ENCODE measurements at places on chromosomes 5 and 9.

- DNase-seq: no peak
These were observed 34.3 kb downstream of the KCNIP1 start for GRCh38 chr5:170538096-170538465.

DNA sequence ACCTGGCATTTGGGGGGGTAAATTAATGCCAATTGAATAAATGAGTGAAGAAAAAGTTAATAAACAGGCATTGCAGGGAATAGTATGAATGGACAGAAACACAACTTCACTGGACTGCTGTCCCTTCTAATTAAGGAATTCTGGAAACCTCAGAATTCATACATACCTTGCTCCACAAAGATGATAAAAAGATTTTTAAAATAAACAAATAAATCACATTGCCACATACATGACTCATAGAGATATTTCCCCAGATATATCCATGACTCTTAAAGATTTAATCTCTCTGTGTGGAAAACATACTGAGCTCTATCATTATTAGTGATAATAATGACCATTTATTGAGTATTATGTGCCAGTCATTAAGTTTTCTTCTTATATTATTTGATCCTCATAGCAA, 469.0 kb upstream of the MEF2C start:
- no peak for DNase-seq

- no peak for DNase-seq
These were observed 118.3 kb downstream of the SLC1A3 start for GRCh38 chr5:36724467-36725332.

GRCh38 chr5:2164586-2164985, 281.9 kb upstream of the IRX4 start:
- DNase-seq: no peak

- no peak for DNase-seq
These were observed 16.8 kb upstream of the NSD1 start for GRCh38 chr5:177116631-177117373.

- no peak for DNase-seq
These were observed 364.2 kb downstream of the OSTF1 start for GRCh38 chr9:75452512-75452911.

GRCh38 chr9:19223724-19224123, 6.8 kb upstream of the DENND4C start:
- no peak for DNase-seq

GRCh38 chr5:6587171-6587570, 45.7 kb downstream of the NSUN2 start:
- no peak for DNase-seq

GRCh38 chr5:56973473-56973872, 21.6 kb upstream of the MIER3 start:
- DNase-seq: no peak

DNA sequence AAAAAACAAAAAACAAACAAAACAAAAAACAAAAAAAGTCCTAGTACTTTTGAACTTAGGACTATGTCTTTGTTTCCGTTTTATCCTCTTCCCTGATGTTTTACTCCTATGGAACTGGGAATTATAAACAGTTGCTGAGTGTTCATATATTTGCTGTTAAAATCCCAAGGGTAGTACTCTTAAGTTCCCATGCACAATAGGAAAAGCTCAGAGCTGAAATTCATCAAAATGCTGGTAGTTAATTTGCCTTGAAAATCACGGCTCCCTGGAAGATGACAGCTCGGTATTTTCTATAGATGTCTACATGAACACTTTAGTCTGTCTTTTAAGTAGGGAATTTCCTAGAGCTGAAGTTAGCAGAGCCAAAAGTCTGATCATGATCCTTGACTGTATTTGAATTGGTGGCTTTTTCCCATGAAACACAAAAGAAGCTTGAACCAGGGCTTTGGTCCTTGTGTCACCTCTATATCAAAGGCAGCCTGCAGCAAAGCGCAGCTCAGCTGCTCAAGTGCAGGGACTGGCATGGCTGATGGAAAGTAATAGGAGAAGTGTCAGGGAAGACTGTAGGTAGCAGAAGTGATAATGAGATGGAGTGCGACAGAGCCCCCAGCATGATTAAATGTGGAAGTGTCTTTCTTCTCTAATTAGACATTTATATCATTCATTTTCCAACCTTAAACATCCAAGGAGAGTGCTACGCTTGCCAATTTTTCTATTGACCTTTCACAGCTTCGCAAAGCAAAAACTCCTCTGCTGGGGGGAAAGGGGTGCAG, 310.9 kb downstream of the TRIM36 start:
- no peak for DNase-seq

DNA sequence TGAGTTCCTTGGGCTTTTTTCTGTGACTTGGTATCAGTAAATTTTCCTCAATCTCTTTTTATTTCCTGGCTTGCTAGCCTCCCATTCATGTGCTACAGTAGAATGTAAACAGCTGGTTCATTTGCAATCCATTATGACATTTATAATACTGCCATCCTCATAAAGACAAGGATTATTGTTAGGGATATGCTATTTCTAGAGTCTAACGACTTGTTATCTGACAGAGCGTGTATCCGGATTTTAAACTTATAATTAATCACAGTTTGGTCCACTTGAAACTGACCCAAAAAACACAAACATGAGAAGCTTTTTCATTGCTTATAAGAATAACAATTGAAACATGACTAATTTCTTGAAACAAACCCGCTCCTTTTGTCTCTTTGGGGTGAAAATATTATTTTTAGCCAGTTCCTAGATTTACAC, 585.8 kb downstream of the TLE4 start:
- no peak for DNase-seq

DNA sequence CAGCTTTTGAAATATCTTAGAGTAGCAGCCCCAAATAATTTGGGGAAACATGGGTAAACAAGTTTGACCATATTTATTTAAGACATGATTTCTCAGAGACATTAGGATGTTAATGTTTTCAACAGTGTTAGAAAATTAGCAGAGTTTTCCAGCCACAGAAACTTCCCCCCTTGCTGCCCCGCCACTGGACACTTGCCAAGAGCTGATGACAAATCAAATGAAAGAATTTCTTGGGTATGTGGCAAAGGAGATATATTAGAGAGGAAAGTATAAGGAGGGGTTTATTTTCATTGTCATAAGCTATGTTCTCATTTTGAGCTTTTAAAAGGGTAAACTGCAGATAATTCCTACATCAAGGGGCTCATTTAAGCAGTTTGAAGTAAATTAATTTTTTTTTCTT, 15.9 kb downstream of the GABRA1 start:
- no peak for DNase-seq

- no peak for DNase-seq
These were observed 97.6 kb downstream of the RAB3C start for GRCh38 chr5:58680503-58680902.

DNA sequence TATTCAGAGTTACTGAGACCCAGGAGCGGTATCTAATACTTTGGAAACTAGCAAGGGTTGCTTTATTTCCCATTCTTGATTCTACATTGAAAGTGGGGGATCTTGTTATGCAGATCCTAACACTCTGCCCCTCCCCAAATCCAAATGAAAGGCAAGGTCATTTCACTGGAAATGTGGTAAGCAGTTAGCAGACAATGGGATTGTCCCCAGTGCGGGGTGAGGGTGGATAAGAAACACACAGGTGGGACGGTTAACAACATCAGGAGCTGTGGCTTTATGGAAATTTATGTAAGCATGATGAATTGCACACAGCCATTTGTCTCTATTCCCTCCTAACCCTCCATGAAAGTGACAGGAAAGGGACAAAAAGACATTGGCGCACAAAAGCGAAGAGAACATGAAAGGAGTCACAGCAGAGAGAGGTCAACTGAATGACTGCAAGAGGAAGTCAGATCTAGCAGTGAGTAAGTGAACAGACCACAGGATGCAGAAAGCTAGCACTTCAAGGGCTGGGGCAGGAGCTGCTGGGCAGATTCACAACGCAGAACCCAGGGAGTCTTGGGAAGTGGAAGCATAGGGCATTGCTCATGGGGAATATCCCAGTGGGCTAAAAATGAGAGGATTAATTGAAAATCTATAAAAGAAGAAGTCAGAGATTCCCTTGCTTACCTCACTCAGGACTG, 184.4 kb downstream of the HSD17B3 start:
- no peak for DNase-seq

DNA sequence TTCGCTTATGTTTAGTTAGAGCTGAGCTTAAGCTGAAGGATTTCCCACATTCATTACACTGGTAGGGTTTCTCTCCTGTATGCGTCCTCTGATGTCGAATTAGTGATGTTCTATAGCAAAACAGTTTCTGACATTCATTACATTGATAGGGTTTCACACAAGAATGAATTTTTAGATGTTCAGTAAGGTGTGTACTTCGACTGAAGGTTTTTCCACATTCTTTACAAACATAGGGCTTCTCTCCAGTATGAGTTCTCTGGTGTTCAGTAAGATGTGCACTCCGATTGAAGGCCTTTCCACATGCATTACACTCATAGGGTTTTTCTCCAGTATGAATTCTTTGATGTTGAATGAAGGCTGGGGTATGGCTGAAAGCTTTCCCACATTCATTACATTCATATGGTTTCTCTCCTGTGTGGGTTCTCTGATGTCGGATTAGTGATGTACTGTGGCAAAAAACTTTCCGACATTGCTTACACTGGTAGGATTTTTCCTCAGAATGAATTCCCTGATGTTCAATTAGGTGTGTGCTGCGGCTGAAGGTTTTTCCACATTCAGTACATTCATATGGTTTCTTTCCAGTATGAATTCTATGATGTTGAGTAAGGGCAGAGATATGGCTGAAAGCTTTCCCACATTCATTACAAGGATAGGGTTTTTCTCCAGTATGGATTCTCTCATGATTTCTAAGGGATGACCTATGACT, 14.6 kb downstream of the ZNF883 start:
- no peak for DNase-seq

- DNase-seq: no peak
These were observed 64.6 kb downstream of the FOXB2 start for GRCh38 chr9:77084094-77084493.

GRCh38 chr9:99253772-99254431, 31.8 kb downstream of the SEC61B start:
- no peak for DNase-seq

GRCh38 chr5:175836737-175837136, 34.6 kb upstream of the CPLX2 start:
- no peak for DNase-seq

- DNase-seq: no peak
These were observed 356.1 kb downstream of the NTRK2 start for GRCh38 chr9:85025638-85026037.

DNA sequence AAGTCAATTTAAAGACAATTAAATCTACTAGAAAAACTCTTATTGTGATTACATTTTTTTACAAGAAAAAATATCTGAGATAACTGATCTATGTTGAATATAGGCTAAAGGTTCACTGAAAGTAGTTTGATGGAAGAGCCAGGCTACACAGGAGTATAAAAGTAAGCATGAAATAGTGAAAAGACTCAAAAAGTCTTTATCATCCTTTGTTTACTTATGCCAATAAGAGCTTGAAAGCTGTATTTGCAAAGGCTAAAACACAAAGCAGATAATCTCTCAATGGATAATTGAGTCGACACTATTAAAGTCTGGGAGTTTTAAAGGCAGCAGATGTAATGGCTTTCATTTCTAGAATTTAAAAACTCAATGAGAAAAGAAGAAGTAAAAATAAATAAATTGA, 42.0 kb downstream of the SSBP2 start:
- no peak for DNase-seq

- DNase-seq: no peak
These were observed 230.9 kb upstream of the MSX2 start for GRCh38 chr5:174493530-174493929.
